Right ventricle myocardium superior (tissue), 1 donor: ENCODE measurements at places on chromosomes 6 and 20.

GRCh38 chr6:170295510-170296422 is 4.9 kb upstream of the DLL1 start:
- DNase-seq: peak; percentile 59

GRCh38 chr6:148375401-148375800 is 32.8 kb downstream of the SASH1 start:
- DNase-seq: no peak

DNA sequence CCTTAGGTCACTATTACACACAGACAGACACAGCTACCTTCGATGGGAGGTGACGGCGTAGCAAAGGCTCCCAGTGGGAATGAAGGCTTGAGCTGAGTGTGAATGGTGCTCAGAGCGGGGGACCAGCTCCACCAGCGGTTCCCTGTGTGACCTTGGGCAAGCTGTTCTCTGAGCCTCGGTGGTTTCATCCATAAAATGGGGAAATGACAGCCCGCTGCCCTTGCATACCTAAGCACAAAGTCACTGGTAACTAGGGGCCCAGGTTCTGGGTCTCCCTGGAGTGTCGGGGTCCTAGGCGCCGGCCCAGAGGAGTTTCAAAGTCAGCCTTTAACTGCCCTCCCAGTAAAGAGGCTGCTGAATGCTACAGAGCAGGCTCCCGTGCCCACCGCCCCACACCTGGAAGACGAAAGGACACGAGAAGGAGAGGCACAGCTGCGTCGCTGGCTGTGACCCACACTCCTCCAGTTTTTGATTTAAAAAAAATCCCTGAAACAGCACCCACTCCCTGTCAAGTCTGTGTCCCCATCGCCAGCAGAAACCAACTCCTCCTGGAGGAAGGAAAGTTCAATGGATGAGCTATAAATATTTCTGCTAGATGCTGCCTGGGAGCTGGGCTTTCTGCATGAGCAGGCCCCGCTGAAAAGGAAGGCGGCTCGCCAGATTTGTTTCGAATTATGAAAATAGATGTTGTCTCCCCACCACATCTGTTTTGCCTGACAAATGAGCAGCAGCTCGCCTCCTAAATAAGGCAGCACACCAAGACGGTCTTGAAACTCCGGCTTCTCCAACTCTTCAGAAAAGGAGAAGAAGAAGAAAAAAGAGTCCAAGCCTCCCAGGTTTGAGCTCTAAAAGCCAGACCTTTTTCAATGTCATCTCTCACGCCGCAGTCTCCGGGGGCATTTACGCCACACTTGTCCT is 27.4 kb downstream of the PMEPA1 start:
- DNase-seq: no peak

DNA sequence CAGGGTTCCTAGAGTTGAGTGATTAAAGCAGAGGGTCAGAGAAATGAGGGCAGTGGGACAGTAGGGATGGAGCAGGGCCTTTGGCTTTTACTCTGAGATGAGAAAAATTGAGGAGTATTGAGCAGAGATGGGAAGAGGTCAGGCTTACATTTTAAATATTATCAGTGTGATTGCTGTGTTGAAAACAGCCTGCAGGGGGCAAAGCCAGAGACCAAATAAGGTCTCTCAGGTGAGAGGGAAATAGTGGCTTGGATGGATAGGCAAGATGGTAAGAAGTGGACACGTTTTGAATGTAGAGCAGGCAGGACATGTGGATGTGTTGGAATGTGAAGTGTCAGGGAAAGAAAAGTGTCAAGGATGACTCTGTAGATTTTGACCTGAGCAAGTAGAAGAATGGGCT is 105.0 kb upstream of the MAP3K7 start:
- no peak for DNase-seq

- DNase-seq: no peak
Measured at GRCh38 chr6:112100561-112100960, 13.2 kb downstream of the FAM229B start.

- DNase-seq: no peak
Measured at GRCh38 chr20:12040261-12040660, 122.6 kb downstream of the BTBD3 start.

DNA sequence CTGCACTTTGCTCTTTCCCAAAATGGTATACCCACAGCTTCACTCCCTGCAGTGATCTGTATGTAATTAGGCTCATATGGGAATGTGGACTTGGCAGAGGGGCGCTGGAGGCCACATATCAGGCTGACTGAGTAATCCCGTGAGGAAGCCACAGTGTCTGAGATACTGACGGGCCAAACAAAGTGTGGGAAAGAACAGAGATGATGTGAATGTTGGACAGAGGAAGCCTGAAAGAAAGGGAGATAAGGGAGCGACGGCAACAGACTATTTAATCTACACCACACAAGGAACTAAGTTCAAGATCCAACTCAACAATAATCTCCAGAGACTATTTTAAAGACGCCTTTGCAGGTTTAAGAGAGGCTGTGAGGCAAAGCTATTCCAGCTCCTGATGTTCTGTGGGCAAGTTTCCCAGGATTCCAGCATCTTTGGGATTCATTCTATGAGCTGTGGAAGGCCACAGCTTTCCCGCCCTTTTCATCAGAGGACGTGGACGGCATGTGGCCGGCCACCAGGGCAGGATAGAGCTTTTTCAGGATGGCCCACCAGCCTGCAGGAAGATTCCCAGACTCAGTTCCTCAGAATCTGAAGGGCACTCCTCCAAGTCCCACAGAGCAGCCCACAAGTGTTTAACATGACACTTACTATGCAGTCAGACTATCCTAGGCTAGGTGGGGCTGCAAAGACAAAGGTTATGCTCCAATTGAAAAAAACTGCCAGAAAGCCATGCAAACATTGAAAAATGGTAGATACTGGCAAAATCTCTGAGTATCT is 237.5 kb downstream of the ATXN1 start:
- no peak for DNase-seq

DNA sequence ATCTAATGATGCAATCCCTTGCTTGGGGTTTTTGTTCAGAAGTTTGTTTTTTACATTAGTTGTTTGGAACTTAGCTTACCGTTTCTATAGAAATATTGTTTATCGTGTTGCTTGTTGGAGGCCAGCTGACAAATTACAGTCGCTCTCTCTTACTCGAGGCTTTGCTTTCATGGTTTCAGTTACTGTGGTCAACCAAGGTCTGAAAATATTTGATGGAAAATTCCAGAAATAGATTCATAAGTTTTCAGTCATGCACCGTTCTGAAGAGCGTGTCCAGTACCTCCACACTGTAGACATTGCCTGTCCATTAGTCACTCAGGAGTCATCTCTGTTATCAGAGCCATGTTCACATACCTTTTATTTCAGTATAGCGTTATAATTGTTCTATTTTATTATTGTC is 47.9 kb downstream of the DEK start:
- no peak for DNase-seq

DNA sequence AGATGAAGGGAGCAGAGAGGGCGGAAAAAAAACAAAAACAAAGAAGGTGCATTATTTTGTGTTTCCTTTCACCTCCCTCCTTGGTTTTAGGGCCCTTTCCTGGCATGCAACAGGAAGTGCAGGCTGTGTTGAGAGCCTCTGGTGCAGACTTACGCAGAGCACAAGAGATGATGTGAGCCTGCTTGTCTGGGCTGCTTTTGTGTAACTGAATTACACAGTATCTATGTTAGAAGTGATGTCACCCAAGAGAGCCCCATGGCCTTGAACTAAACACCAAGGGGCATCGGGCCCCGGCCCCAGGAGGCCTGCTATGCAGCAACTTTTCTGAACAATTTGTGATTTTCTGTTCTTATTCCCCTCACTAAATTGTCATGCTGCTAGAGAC is 25.5 kb downstream of the GNAS start:
- DNase-seq: no peak

GRCh38 chr6:39929733-39930461 is 4.4 kb downstream of the MOCS1 start:
- no peak for DNase-seq

GRCh38 chr20:2703716-2704475 is 11.3 kb downstream of the EBF4 start:
- DNase-seq: no peak

DNA sequence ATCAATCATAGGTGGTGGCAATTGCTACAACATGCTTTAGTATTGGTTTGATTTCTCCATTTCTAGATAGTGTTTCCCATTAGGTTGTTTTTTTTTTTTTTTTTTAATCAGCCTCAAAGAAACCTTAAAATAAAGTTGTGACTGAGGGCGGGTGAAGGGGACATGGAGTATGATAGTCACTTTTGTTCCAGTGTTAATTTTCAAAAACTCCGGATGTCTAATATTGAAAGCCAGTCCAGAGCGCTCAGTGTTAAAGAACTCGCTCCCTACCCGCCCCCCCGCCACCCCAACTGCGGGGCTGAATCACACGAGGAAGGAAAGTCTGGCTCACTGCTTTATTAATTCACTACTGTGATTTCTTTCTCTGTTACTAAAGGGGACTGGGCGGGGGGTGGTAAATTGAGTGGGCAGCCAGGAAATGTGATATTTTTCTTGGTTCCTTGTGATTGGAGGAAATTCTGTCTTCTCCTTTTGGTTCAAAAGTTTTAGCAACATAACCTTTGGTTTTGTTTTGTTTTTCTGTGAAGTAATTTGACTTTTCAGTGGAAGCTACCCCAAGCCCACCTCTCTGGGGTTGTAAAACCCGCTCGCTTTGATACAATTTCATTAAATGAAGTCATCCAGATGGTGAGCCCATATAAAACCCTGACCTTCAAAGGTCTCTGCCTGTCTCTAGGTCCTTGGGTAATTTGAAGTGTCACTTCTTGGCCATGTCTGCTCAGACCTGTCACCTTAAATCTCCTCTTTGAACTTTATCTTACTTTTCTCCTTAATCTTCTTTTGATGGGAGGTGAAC is 38.0 kb downstream of the TNFAIP3 start:
- DNase-seq: no peak

- DNase-seq: no peak
Measured at GRCh38 chr20:46085179-46085851, 4.4 kb downstream of the NCOA5 start.

- no peak for DNase-seq
Measured at GRCh38 chr20:1877609-1878200, 17.5 kb upstream of the SIRPA start.

GRCh38 chr6:26554697-26555504 is 16.7 kb downstream of the HMGN4 start:
- DNase-seq: no peak

GRCh38 chr6:129835691-129836090 is 25.4 kb downstream of the TMEM244 start:
- no peak for DNase-seq
